Left cardiac atrium (tissue), 4 donors: ENCODE measurements at places on chromosomes 11 and 22. TPM values are rescaled to one million over a fixed set of nuclear protein-coding genes. Genes with fewer than 3 reads are reported as not detected.

Gene APBB1
- 65.5 TPM for total RNA-seq

Gene MN1
- 12.8 TPM for total RNA-seq

Gene ST14
- 1.5 TPM for total RNA-seq

Gene FAM76B
- 11.4 TPM for total RNA-seq

Gene RPS6KA4
- total RNA-seq = 20.1 TPM

Gene OR51F1
- total RNA-seq = not detected

Gene HOATZ
- not detected for total RNA-seq

Gene CADM1
- 25.0 TPM for total RNA-seq

Gene TMEM9B
- total RNA-seq = 45.9 TPM

Gene HTR3A
- not detected for total RNA-seq

Gene SAC3D1
- total RNA-seq = 5.2 TPM

Gene OR51B5
- total RNA-seq = not detected

Gene C11orf97
- total RNA-seq = not detected

Gene CABP4
- 1.3 TPM for total RNA-seq

Gene FOLR3
- 2.2 TPM for total RNA-seq

Gene PATZ1
- 12.3 TPM for total RNA-seq

Gene NCR3LG1
- total RNA-seq = 4.2 TPM

Gene CSTPP1
- 12.3 TPM for total RNA-seq

Gene CLMP
- 38.6 TPM for total RNA-seq

Gene MYOD1
- total RNA-seq = not detected

Gene BTBD18
- total RNA-seq = not detected

Gene CRYBB3
- not detected for total RNA-seq

Gene MRGPRE
- total RNA-seq = not detected

Gene LRRC74B
- not detected for total RNA-seq

Gene TTC12
- 4.2 TPM for total RNA-seq

Gene PLEKHA7
- total RNA-seq = 23.6 TPM

Gene F2
- total RNA-seq = not detected

Gene OTOG
- not detected for total RNA-seq

Gene C11orf52
- total RNA-seq = 1.6 TPM

Gene UBQLNL
- total RNA-seq = 0.16 TPM

Gene PKP3
- 0.52 TPM for total RNA-seq

Gene TMPRSS13
- total RNA-seq = 0.16 TPM

Gene APOC3
- not detected for total RNA-seq

Gene ANGPTL5
- 1.4 TPM for total RNA-seq

Gene P2RY6
- total RNA-seq = 2.0 TPM

Gene SCGB1A1
- not detected for total RNA-seq

Gene MS4A12
- total RNA-seq = not detected

Gene LUZP2
- total RNA-seq = not detected

Gene TRIM49D2
- not detected for total RNA-seq

Gene OR51A2
- not detected for total RNA-seq

Gene PGM2L1
- total RNA-seq = 3.3 TPM

Gene CCDC188
- 0.62 TPM for total RNA-seq

Gene BTG4
- not detected for total RNA-seq

Gene CASP1
- 22.7 TPM for total RNA-seq

Gene TLCD5
- 14.1 TPM for total RNA-seq

Gene MMP8
- not detected for total RNA-seq

Gene SLC22A9
- not detected for total RNA-seq
